ENCODE measurements at places on chromosomes 13 and 19. TPM values are rescaled to one million over a fixed set of nuclear protein-coding genes. Genes with fewer than 3 reads are reported as not detected.

The CBLC gene
- polyA plus RNA-seq: 2.0 TPM

The PSPN gene
- 0.79 TPM for polyA plus RNA-seq

The CEACAM16 gene
- polyA plus RNA-seq: not detected

The CERS1 gene
- 1.0 TPM for polyA plus RNA-seq

The COLGALT1 gene
- polyA plus RNA-seq: 68.3 TPM

All from adipose tissue (tissue), 3 donors.